ENCODE measurements at places on chromosomes 1 and 21. TPM values are rescaled to one million over a fixed set of nuclear protein-coding genes. Genes with fewer than 3 reads are reported as not detected.
A peak's percentile ranks its signal among the peaks of the same experiment; 100 is the strongest.

DNA sequence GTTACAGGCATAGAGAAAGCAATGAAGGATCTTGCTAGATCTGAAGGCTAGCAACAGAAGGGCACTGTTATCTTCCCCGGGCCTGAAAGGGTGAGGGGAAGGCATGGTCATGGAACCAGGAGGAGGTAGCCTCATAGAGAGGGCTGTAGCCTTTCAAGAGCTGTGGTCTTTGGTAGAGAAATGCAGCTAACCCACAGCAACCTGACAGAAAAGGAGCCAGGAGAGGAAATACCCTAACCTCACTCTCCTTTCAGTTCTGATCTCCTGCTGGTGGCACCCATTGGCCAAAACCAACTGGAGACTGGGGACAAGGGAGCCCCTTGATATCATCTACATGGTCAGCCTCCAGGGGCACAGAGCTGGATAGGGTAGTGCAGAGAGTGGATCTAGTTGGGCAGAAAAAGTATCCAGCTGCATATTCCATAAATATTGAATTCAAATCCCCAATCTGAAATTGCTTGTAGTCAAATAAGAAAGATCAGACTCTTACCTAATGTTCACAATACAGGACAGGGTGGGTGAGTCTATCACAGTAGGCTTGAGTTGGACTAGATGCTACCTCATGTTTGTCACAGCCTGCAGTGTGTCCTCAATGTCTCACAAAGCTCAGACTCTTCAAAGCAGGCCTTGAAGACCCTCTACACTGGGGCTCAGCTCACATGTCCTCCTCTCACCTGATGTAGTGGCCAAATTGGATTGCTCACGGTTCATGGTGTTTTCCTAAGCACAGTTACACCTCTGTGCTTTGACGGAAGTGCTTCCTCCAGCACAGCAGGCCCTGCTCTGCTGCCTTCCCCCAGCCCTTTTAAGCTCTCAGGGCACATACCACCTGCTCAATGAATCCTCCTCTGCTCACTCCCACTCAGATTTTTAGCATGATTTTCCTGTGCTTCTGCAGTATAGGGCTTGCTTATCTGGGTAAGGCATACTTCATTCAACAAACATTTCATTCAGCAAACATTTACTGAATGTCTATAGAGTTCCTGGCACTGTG lies 74.1 kb upstream of the JUN start:
- peaks cover 6% of the 10 kb centered on the region for H3K4me1 ChIP-seq
- H3K36me3 ChIP-seq = no peaks in the 10 kb centered on the region
- peak; percentile 54 for DNase-seq
- peak overlapping the region; percentile 77 for H3K27ac ChIP-seq

DNA sequence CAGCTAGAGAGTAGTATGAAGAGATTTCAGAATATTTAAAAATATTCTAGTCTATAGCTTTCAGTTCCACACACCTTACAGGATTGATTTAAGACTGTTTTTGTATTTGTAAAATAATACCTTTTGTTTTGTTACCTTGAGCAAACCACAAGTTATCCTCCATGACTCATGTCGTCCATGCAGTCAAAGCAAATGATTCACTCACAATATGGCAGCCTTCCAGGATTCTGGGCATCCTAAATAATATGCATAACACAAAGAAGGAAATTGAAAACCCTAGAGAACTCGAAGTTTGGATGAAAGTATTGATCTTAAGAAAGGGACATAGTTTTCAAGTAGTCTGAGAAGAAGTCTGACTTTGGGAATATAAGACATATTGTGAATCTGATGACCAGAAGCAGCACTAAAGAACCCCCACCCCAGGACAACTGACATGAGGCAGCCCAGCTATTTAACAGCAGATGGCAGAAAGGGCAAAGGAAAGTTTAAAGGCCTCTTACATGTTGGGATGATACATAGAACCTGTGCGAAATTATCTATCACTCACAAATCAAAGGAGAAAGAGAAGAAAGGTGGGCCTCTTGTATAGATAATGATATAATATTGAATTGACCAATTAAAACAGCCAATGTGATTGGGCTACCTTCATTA lies 857.9 kb downstream of the BRINP3 start:
- no peaks in the 10 kb centered on the region for H3K4me1 ChIP-seq
- no peak overlapping the region for H3K4me3 ChIP-seq
- DNase-seq = no peak

GRCh38 chr1:222171005-222171404 lies 376.9 kb downstream of the HHIPL2 start:
- no peaks in the 10 kb centered on the region for H3K4me1 ChIP-seq
- no peak overlapping the region for H3K4me3 ChIP-seq
- DNase-seq = no peak
- H3K36me3 ChIP-seq = no peaks in the 10 kb centered on the region
- H3K27ac ChIP-seq = no peak overlapping the region

DNA sequence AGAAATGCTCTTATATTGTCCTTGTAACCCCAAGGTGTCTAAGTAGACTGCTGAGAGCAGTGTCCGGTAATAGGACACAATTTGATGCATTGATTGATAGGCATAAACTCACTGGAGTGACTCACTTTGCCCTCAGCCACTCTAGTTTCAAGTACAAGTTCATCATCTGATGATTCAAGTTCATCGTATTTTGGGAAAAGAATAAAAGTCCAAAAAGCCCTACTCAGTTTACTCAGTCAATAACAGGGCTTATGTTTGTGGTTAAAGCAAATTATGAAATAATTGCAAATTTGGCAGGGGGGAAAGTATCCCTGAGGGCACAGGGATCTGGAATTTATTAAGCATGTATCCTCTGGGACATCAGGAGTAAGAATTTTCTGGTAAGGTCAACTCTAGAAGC lies 7.6 kb upstream of the ATF3 start:
- H3K36me3 ChIP-seq = no peaks in the 10 kb centered on the region
- H3K4me3 ChIP-seq = no peak overlapping the region

The PRKAA2 gene
- total RNA-seq = 1.1 TPM

DNA sequence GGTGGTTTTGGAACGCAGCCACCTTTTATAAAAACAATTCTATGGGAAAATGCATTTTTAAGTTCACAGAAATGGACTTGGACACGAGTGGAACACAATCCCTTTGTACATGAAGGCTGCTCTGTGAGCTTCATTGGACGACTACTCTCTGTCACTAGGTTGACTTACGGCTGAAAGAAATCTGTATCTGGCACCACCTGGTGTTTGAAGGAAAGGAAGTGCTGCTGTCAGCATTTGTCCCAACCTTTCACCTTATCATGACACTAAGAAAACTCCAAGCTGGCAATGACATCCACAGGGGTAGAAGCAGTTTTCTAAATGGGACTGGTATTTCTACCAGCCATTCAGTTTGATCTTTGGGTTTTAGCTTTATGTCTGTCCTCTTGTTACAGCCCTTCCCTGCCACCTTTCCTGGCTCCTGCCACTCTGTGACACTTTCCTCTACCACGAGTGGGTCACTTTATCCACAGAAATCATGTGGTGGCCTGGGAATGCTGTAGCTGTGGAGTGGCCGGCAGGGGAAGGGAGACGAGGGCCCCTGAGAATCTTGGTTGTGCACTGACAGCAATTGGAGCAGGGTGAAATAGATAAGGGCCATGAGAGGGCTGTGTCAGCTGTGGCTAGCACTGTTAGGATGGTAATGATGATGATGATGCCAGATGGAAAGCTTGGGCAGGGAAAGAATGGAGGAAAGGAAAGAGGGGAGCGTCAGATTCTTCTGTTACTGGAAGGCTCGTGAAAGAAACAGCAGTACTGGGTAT lies 85.2 kb downstream of the TBX19 start:
- no peak for DNase-seq
- H3K27ac ChIP-seq = no peak overlapping the region
- H3K36me3 ChIP-seq = no peaks in the 10 kb centered on the region
- no peaks in the 10 kb centered on the region for H3K4me1 ChIP-seq

The TRIM67 gene
- total RNA-seq = 0.05 TPM

Measured in thymus (tissue), 14 donors.